ENCODE measurements at places on chromosomes 6 and 20. TPM values are rescaled to one million over a fixed set of nuclear protein-coding genes. Genes with fewer than 3 reads are reported as not detected.

Gene ANGPT4
- under 0.01 TPM for total RNA-seq

Gene NRSN1
- total RNA-seq = not detected

Gene SLPI
- not detected for total RNA-seq

Gene ADGRB3
- total RNA-seq = 3.1 TPM

Gene SOBP
- 20.4 TPM for total RNA-seq

Gene L3MBTL1
- total RNA-seq = 7.8 TPM

Gene SIRPD
- total RNA-seq = not detected

Gene UBD
- 1.6 TPM for total RNA-seq

Gene IL20RA
- total RNA-seq = 9.9 TPM

Gene PTPRT
- total RNA-seq = 1.0 TPM

Gene UST
- total RNA-seq = 14.6 TPM

Gene ZMYND8
- total RNA-seq = 13.6 TPM

Gene KCNB1
- 2.1 TPM for total RNA-seq

Gene SYCP2
- 3.7 TPM for total RNA-seq

Gene SLC22A2
- not detected for total RNA-seq

All from skeletal muscle tissue (tissue), 5 donors.